Kidney (tissue), 22 donors: ENCODE measurements at places on chromosomes 16 and 17. TPM values are rescaled to one million over a fixed set of nuclear protein-coding genes. Genes with fewer than 3 reads are reported as not detected.

TBC1D3D gene
- polyA plus RNA-seq: 3.4 TPM

PDPK1 gene
- 14.3 TPM for polyA plus RNA-seq

ADAMTS18 gene
- 0.06 TPM for polyA plus RNA-seq

PHLPP2 gene
- 2.8 TPM for polyA plus RNA-seq

C16orf92 gene
- polyA plus RNA-seq: not detected

TANC2 gene
- polyA plus RNA-seq: 3.2 TPM

- DNase-seq: no peak
- no peak overlapping the region for H3K4me3 ChIP-seq
- H3K27me3 ChIP-seq: no peaks in the 10 kb centered on the region
- no peaks in the 10 kb centered on the region for H3K4me1 ChIP-seq
Measured at GRCh38 chr17:69269131-69269998, 40.7 kb upstream of the ABCA10 start.

GRCh38 chr16:48156790-48157209 lies 1.0 kb upstream of the ABCC12 start:
- H3K4me3 ChIP-seq: no peak overlapping the region
- H3K27ac ChIP-seq: no peak overlapping the region
- no peaks in the 10 kb centered on the region for H3K36me3 ChIP-seq
- peaks cover 2% of the 10 kb centered on the region for H3K27me3 ChIP-seq
- no peaks in the 10 kb centered on the region for H3K4me1 ChIP-seq

DNA sequence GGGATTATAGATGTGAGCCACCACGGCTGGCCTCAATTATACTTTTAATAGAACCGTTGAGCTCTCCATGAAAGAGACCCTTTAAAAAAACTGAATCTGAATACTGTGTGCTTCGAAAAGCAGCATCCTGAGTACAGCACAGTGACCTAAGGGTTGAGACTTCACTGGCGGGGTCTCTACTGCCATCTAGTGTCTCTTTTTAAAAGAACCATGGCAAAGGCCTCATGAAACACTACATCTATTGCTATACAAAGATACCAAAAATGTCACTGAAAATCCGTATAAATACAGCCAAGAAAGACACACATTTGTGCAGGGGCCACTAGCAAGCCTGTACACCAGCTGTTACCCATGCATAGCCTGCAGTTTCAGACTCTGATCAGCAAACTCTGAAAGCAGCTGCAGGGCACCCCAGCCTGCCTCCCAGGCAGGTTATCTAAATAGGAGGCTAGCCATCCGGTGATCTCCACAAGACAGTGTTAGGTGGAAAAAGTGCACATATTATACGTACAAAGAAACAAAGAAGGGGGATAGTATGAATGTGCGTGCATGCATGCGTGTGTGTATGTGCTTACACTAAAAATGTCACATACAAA lies 35.3 kb downstream of the NPLOC4 start:
- H3K4me3 ChIP-seq: no peak overlapping the region
- H3K27me3 ChIP-seq: no peaks in the 10 kb centered on the region
- no peak overlapping the region for H3K27ac ChIP-seq
- peak; percentile 45 for DNase-seq
- peaks cover 41% of the 10 kb centered on the region for H3K36me3 ChIP-seq
- no peaks in the 10 kb centered on the region for H3K4me1 ChIP-seq

DNA sequence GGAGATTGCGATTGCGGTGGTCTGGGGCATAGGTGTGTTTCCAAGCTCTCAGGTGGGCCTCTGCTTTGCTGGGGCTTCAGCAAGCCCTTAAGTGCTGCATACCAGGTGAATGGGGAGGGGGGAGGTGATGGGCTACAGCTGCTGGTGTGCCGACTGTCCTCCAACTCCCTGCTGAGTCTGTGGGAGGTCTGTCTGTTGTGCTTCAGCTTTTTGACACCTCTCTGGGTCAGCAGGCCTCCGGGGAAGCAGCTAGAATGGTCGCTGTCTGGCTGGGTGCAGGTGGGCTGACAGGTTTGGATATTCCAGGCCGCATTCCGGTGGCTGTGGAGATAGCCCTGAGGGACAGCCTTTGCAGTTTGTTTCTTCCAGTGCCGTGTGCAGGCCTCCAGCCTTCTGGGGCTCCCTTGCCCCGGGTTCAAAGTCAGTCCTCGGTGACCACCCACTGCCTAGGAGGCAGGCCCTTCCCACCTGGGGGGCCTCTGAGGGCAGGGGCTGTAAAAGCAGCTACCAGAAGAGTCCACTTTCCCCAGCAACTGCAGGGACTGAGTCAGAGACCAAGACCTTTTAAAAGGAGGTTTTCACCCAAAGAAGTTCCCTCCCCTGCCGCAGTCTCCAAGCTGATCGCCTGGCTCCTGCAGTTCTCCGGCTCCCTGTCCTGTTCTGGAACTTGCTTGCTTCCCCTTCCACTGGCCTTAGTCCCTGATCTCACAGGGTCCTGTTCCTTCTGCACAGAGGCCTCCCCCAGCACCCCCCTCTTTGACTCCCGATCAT lies 2.0 kb upstream of the TTYH2 start:
- H3K36me3 ChIP-seq: peaks cover 13% of the 10 kb centered on the region
- no peaks in the 10 kb centered on the region for H3K27me3 ChIP-seq
- no peak overlapping the region for H3K4me3 ChIP-seq

DNA sequence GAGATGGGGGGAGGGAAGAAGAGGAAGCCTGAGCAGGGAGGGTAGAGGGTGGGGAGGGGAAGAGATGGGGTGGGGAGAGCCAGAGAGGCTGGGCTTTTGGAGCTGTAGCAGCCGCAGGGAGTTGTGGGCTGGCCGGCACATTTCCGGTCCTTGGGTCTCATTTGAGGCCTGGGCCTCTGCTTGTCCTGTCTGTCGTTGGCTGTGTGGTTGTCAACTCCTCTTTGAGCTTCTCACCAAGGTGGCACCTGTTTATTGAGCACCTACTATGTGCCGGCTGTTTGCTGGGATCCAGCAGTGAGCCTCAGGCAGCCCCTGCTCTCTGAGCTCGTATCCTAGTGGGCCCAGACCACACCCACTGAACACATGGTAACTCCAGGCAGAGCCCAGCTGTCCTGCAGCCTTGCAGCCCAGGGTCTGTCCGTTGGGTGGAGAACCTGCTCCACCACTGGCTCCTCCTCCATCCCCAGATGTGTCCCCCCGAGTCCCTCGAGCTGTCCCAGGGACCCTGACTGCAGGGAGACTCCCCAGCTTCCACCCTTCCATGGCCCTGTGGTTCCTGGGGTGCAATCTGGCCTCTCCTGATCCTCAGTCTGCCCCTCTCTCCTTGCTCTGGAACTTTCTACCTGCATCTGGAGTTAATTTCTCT lies 164.9 kb downstream of the IRF8 start:
- H3K4me1 ChIP-seq: no peaks in the 10 kb centered on the region
- no peak overlapping the region for H3K4me3 ChIP-seq
- no peaks in the 10 kb centered on the region for H3K27me3 ChIP-seq
- H3K27ac ChIP-seq: no peak overlapping the region
- no peaks in the 10 kb centered on the region for H3K36me3 ChIP-seq

DNA sequence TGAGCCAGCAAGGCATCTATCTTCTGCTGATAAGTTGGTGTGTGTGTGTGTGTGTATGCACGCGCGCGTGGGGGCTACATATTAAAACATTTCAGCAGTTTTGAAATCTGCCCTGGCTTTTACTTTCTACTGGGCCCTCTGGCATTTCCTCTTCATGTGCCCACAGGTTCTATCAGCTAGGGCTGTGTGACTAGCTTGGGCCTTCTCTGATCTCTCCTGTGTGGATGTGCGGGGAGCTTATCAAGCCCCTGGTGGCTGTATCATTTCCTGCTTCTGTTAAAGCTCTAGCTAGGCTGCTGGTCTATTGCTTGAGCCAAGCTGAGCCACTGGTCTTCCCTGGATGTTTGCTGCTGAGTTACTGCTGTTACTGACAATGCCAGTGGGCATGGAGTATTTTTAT lies 132.5 kb downstream of the AATF start:
- peaks cover 2% of the 10 kb centered on the region for H3K4me1 ChIP-seq
- no peaks in the 10 kb centered on the region for H3K36me3 ChIP-seq
- H3K27me3 ChIP-seq: no peaks in the 10 kb centered on the region
- DNase-seq: no peak
- H3K27ac ChIP-seq: no peak overlapping the region
